ENCODE measurements at places on chromosomes 5 and 9. TPM values are rescaled to one million over a fixed set of nuclear protein-coding genes. Genes with fewer than 3 reads are reported as not detected.

DNA sequence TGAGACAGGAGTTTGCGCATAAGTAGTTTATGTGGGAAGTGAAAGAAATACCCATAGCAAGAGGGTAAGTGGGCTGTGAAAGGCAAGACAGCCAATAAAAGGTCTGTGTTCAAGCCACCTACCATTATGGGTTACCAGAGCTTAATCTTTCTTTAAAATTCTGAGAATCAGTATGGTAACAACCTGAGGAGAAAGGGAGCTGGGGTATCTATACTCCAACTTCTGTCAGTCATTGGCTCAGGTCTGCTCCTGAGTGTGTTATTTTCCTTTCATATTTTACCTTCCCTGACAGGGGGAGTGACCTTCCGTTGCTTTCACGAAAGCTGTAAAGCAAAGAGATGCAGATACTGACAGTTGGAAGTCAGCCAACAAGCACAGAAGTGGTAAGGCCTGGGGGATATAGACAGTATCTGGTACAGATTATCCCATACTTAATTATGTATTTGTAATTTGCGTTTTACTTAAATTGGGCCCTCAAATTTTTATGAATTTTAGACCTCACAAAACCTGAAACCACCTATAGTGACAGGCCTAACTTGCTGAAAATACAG, 233.4 kb downstream of the RAB3C start:
- DNase-seq, result no peak

DNA sequence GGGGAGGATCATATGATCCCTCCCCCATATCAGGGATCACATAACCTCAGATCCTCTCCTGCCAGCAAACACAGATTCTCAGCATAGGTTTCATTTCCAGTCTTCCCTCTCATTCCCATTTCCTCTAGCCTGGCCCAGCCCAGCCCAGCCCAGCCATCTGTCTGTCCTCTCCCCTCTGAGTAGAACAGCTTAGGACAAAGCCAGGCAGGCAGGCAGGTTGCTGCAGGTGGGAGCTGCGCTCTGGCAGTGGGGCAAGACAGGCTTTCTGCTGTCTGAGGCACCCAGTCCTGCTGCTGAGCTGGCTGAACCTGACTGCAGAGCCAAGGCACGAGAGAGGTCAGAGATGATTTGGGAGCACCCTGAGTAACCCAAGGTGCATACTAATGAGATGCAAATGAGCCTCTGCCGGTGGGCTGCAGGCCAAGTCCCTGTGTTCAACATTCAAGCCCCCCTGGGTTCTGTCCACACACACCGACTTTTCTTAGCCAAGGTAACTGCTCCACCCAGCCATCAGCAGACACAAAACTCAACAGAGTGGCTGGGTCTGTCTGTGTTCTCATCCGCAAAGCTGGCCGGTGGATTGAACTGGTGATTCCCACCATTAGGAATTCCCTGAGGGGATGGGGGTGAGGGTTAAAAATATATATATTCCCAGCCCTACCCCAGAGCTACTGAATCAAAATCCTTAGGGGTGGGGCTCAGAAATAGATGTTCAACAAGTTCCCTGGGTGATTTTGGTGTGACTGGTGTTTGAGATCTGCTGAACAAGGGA, 9.1 kb downstream of the FAT2 start:
- no peak for DNase-seq

- peak; percentile 50 for DNase-seq
Measured at GRCh38 chr9:82939451-82939850, 123.5 kb downstream of the RASEF start.

- no peak for DNase-seq
Measured at GRCh38 chr5:58244819-58245475, 214.9 kb downstream of the PLK2 start.

- DNase-seq, result peak; percentile 69
Measured at GRCh38 chr5:174317256-174317894, 271.9 kb downstream of the NSG2 start.

- DNase-seq, result no peak
Measured at GRCh38 chr5:88807327-88807726, 75.7 kb downstream of the MEF2C start.

DNA sequence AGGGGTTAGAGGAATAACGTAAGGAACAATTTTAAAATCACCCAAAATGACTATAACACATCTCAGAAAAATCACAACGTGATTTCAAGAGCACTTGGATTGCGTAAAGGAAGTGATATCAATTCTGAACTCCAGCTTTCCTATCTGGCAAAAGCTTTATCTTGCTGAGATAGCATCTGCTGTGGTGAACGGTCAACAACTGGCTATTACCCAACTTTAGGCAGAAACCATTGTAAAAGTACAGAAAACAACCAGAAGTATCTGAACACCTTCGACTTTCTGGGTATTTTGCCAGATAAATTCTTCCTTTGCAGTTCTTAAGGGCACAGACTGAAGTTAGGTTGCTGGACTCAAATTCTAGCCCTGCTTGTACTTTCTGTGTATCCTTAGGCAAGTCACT, 9.2 kb downstream of the ABLIM3 start:
- no peak for DNase-seq

The CLTA gene
- total RNA-seq, result 646 TPM

- DNase-seq, result no peak
Measured at GRCh38 chr5:145467446-145467845, 367.7 kb downstream of the PRELID2 start.

GRCh38 chr9:130497139-130497538, 52.4 kb downstream of the ASS1 start:
- no peak for DNase-seq

The IDNK gene
- 14.1 TPM for total RNA-seq

DNA sequence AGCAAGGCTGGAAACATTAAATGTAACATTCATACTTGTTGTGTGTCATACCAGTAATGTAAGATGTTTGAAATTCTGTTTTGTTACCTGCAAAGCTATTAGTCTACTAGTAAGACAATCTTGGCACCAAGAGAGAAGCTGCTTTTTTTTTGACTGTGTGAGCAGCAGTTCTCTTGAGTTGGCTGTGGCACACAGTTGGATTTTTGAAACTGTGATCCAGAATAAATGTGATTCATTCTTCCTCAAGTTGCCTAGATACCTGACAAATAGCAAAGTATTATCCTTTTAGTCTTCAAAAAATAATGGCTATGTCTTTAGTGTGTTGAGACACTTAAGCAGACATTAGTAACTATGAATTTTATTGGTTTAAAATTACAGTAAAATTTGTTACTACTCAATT, 57.2 kb upstream of the HAPLN1 start:
- DNase-seq, result no peak

- DNase-seq, result no peak
Measured at GRCh38 chr9:130570208-130570607, 9.2 kb upstream of the FUBP3 start.

- DNase-seq, result no peak
Measured at GRCh38 chr5:38347896-38348295, 89.5 kb downstream of the EGFLAM start.

The SLC6A3 gene
- total RNA-seq, result not detected

DNA sequence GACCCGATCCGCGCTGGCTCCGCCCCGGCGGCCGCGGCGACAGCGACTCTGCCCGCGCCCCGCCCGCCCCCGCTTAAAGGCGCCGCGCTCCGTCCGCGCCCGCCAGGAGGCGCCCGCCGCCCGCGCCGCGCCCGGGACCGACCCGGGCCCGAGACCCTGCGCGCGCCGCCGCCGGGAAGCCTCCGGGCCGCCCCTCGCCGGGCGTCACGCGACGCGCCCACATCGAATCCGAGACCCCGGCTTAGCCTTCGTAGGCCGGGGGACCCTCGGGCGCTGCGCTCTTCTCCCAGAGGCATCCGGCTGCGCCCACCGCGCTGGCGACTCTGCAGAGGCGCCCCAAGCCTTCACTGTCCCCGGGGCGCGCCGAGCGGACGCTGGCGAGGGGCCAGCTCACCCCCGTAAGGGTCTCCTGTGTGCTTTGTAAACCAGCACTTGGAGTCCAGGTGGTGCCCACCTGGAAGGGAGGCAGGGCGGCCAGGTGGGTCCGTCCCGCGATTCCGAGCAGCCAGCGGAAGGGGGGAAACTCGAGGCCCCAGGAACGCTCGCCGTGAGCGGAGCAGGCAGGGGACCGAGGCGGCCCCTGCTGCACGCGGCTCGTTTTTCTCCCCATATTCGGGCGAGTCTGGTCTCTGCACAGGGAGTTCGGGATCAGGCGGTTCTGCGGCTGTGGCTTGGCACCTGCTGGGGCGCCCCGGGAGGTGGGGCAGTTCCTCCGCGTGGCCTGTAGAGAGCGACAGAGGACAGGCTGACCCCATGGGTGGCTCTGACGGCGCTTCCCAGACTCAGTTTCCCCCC, 423 bp upstream of the ABCA2 start:
- peak; percentile 66 for DNase-seq

The TMEM174 gene
- not detected for total RNA-seq

- DNase-seq, result no peak
Measured at GRCh38 chr5:74192606-74193299, 447.8 kb downstream of the ENC1 start.

GRCh38 chr9:137305060-137305797, 3.2 kb upstream of the NRARP start:
- no peak for DNase-seq

GRCh38 chr5:110853267-110853666, 114.5 kb downstream of the SLC25A46 start:
- DNase-seq, result peak; percentile 4

DNA sequence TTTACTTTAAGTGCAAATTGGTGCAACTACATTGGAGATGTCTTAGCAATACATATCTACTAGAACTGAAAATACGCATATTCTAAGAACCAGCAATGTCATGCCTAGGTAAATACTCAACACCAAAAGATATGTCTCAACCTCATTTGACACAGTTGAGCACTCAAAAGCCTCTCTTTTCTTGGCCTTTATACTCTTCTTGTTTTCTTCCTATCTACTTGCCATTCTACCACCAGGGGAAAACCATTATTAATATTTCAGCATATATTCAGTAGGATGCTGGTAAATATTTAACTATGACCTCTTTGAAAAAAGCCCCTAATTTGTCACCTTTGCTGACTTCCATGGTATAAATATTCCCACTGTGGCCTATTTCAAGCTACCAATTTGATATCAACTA, 443.8 kb downstream of the LRRC70 start:
- no peak for DNase-seq

- no peak for DNase-seq
Measured at GRCh38 chr5:124584991-124585715, 161.3 kb downstream of the ZNF608 start.

- DNase-seq, result no peak
Measured at GRCh38 chr9:73219985-73220626, 68.4 kb downstream of the ANXA1 start.

DNA sequence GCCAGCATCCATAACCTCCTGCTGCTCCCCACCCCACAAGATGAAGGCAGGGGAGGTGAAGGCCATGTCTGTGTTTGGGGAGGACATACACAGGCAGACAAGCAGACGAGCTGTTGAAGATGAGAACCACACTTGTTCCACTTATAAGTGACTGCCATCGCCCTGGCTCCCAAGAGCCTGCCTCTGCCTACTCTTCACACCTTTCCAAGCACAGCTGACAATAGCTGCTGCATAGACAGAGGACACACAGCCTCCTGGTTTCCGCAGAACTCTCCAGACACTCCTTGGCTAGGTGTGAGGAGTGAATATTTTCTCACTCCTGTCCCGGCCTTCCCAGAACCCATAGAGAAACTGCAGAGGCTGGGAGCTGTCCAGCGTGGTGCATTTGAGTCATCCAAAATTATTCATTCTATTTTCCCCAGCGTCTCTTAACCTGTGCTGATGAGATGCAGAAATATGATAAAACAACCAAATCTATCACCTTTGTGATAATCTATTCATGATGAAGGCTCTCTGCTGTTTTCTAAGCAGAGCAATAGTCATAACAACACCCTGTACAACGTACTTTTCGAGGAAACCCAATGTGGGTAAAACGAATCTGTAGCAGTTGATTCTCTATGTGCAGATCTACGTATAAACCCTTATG, 24.7 kb downstream of the KLF9 start:
- peak; percentile 17 for DNase-seq

The CDKN2A gene
- total RNA-seq, result not detected

The CYSRT1 gene
- 5.1 TPM for total RNA-seq

- DNase-seq, result no peak
Measured at GRCh38 chr5:158957196-158957595, 142.5 kb downstream of the EBF1 start.

The UCK1 gene
- total RNA-seq, result 15.9 TPM

The SIT1 gene
- not detected for total RNA-seq

DNA sequence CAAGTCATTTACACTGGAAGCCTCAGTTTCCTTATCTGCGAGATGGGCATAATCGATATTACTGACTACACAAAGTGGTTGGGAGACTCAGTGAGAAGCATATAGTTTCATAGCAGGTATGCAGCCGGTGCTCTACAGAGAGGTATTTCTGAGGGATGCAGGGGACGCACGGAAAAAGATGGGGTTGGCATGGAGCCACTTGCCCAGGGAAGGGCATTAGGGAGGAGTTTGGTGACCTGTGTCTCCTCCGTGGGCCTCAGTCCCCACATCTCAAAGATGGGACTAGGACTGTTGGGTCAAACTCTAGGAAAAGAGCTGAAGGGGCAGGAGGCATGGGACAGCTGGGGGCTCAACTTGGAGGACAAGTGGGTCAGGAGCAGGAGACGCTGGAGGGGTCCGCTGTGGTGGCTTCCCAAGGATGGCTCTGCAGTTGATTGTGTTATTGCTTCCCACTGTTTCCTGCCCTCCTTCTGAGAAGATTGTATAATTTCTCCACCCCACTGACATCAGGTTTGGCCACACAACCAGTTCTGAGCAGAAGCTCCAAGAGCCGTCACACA, 158.6 kb upstream of the ALDH1B1 start:
- DNase-seq, result no peak

The SPINK6 gene
- 0.89 TPM for total RNA-seq
